NCI-H2107 (cell line): ENCODE measurements at places on chromosomes 2 and 18.

GRCh38 chr2:218798767-218799504 is 17.0 kb downstream of the CYP27A1 start:
- DNase-seq = no peak

DNA sequence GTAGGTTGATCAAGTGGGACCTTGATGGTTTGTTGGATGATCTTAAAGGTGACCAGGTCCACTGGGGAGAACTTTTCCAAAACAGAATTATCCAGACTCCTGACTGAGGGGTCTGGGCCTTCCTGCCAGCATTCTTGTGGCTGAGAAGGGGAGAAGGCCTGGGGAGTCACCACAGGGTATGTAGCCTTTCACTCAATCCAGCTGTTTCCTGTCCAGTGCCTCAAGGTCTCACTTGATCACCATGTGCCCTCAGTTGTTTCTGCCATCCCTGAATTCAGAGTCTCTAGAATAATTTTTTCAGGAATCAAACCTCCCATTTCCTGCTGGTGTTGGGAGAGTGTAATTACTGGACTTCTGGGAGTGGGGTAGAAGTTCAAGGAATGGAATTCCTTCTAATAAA is 54.4 kb upstream of the TANC1 start:
- DNase-seq = no peak

DNA sequence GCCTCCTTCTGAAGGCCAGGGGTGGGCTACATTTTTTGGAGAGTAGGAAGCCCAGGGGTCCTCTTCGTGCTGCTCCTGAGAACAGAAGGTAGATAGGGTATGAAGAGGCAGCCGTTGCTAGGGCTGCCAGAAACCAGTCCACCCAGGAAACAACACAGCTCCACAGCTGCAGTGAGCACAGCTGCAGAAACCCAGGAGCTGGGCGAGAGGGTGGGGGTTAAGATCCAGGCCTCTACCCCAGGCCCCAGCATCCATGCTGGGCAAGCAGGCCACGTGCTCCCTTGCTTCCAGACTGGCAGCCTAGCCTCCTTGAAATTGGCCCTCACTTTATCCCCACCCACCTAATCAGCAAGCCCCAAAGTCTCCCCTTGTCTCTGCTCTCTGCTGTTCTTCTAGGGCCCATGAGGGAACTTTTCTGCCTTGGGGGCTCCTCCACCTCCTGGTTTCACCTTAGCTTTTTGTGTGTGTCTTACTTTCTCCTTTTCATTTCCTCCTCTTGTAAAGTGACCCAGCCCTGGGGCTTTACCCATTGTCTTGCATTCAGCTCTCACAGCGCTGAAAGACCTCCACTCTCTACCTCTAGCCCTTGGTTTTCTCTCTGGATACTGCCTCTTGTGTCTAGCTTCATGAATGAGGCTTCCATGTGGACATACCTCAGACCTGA is 30.7 kb downstream of the STON1 start:
- no peak for DNase-seq

DNA sequence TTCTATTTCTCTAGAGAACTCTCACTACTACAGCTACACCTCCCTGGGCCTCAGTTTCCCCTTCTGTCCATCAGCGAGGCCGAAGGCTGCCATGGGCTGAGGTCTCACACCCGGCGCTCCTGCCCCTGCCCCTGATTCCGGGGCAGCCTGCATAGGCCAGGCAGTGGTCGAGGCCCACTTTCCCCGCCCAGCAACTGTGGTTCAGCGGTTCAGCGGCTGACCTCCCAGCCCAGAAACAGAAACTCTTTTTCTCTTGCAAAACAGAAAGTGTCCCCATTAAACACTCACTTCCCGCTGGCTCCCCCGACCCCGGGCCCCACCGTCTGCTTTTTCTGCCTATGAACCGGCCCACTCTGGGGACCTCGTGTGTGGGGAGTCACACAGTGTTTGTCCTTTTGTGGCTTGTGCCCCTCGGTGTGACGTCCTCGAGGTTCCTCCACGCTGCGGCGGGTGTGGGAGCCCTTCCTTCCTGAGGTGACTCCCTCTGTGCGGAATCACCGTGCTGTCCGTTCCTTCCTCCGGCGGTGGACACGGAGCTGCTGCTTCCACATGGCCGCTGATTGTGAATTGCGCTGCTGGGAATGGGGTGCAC is 16.0 kb downstream of the PDCD1 start:
- no peak for DNase-seq

- DNase-seq = no peak
Observed at GRCh38 chr2:227374158-227374557, 4.9 kb downstream of the TM4SF20 start.

DNA sequence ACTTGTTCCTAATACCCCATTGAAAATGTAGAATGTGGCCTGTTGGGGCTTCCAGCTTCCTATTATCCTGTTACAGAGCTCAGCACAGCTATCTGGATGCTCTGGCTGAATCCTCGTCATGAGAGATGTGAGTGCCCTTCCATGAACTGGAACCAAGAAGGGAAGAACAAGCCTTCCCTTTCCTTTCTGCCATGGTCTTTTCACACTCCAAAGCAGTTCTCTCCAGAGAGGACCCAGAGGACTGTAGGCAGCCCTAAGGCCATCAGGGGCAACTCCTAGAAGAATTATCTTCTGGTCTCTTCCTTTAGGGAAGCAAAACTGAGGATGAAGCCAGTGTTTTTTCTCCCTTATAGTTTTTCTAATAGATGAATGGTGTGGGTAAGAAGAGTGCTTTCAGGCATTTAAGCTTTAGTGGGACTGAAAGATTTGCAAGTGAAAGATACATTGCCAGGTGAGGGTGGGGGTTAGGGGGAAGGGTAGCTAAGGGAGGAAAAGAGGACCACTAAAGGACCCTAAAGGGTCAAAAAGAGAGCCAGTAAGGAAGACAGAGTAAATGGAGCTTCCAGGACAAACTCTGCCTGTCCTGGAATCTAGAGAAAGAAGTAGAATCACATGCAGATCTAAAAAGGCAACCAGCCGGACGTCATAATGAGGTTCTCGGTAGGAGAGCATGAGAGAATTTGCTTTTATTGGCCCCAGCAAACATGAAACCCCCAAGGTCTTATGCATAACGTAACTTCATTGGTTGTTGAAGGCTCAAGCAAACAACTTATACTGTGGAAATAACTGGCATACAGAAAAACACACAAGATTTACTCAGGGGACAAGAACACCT is 12.4 kb upstream of the XPO1 start:
- no peak for DNase-seq

GRCh38 chr2:108345951-108346350 is 31.8 kb upstream of the SULT1C4 start:
- no peak for DNase-seq

GRCh38 chr2:201432621-201433393 is 18.5 kb downstream of the TRAK2 start:
- no peak for DNase-seq

DNA sequence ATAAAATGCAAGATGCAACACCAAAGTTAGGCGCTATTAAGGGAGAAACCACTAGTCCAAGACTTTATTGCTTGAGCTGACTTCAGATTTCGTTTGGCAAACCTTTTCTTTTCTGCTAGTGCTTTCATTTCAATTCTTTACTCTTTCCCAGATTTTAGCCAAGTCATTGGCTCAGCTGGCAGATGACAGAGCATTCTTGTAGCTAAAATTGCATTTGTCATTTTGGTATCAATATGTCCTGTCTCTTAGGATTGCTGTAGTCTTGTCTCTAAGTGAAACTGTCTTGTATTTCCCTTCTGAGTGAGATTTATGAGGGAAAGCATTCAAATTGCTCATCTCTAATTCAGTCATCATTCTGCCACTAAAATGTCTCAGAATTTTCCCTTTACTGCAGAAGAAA is 335.1 kb downstream of the METTL4 start:
- no peak for DNase-seq

DNA sequence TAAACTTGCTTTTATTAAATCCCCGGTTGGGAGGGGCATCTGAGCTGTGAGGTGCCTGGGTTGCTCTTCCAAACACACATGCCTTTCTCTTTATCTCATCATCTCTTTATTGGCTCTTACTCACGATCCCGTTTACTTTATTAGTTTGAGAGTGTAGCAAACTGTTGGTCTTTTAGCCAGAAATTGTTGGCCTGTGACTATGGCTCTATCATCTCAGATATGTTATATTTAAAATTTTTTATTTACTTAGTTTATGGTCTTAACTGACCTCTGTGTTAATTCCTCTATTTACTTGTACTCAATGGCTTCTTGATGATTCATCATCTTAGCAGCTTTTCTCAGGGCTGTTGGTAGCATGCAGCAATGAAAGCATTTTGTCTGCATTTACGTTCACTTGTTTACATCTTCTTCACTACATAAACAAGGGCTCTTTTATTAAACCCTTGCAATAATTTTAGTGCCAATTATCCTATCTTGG is 408.4 kb downstream of the HRH4 start:
- no peak for DNase-seq

- no peak for DNase-seq
Observed at GRCh38 chr2:144455987-144456386, 63.9 kb downstream of the ZEB2 start.

GRCh38 chr2:151947813-151948165 is 119.6 kb upstream of the ARL5A start:
- DNase-seq = no peak

- no peak for DNase-seq
Observed at GRCh38 chr18:57081899-57082298, 65.0 kb upstream of the BOD1L2 start.

- DNase-seq = no peak
Observed at GRCh38 chr2:28626376-28626775, 125.3 kb upstream of the PPP1CB start.

DNA sequence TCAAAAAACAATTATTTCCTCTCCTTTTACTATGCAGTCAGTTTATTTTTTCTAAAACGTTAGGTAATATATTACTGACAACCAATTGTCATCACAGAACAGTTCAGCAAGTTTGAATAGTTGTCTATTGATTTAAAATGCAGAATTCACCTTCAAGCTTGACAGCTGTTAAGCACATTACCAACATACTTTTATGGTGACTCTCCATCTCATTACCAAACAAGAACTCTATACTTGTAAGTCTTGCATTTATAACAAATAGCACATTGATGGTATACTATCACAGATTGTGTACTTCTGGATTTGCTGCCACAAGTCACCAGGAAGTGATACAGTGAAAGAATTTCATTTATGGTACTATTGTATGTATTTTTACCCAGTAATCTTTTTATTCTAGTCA is 99.4 kb upstream of the PPP1CB start:
- DNase-seq = no peak

- DNase-seq = no peak
Observed at GRCh38 chr2:85288244-85288725, 39.5 kb downstream of the TGOLN2 start.

GRCh38 chr2:37711308-37711731 is 39.9 kb upstream of the CDC42EP3 start:
- no peak for DNase-seq

DNA sequence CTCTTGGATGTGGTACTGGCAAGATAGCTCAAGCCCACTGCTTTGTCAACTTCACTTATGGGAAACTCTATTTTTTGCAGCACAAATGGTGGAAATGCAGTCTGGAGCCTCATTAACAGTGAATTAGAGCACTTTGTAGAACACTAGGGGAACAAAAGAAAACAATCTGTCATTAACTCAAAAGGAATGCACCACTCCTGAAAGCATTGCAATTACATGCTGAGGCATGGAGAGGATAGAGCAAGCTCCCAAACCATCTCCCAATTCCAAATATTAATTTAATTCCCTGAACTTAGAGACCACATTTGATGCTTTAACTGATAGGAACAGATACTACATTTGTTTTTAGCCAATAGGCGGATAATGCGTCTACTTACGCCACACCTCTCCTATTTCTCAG is 32.8 kb upstream of the TANC1 start:
- DNase-seq = no peak

GRCh38 chr2:28580078-28580477 is 84.2 kb downstream of the PLB1 start:
- DNase-seq = no peak

GRCh38 chr18:41075212-41075611 is 879.8 kb upstream of the PIK3C3 start:
- no peak for DNase-seq

GRCh38 chr18:40810372-40810771 is 1144.7 kb upstream of the PIK3C3 start:
- no peak for DNase-seq

GRCh38 chr2:178392215-178392614 is 58.8 kb downstream of the PRKRA start:
- no peak for DNase-seq
